Ammon's horn (tissue), 1 donor: ENCODE measurements at places on chromosomes 3 and 15.

DNA sequence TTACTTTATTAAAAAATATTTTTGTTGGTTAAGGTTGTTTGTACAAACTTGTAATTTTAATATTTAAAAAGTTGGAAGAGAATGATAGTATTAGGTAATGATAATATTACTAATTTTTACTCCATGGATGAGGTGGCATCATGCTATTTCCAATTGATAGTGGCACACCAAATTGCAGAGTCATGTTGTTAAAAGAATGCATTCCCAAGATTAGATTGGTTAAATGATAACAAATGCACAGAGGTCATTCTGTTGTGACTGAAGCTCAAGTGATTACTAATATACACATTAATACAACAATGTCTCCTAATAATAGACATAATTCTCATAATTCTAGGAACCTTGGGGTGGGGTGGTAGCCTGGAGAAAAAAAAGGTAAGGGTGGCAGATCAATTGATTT is 73.2 kb upstream of the ZBED2 start:
- DNase-seq, result no peak

DNA sequence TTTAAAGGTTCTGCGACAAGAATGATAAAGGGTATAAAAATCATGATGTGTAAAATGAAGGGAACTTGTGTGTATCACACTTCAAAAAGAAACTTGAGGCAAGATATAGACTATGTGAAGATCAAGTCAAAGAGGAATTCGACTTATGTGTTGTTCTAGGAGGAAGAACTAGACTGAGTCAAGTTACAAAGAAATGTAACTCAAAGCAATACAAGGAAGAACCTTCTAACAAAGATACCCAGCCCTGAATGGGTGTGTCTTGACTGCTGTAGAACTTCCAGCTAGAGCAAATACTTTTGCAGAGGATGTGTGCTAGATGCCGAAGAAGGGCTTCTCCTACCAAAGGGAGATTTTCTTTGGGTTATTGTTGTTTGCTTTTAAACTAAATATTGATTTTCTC is 2.4 kb downstream of the SLC49A4 start:
- no peak for DNase-seq

GRCh38 chr3:107842940-107843339 is 247.9 kb downstream of the CD47 start:
- no peak for DNase-seq

DNA sequence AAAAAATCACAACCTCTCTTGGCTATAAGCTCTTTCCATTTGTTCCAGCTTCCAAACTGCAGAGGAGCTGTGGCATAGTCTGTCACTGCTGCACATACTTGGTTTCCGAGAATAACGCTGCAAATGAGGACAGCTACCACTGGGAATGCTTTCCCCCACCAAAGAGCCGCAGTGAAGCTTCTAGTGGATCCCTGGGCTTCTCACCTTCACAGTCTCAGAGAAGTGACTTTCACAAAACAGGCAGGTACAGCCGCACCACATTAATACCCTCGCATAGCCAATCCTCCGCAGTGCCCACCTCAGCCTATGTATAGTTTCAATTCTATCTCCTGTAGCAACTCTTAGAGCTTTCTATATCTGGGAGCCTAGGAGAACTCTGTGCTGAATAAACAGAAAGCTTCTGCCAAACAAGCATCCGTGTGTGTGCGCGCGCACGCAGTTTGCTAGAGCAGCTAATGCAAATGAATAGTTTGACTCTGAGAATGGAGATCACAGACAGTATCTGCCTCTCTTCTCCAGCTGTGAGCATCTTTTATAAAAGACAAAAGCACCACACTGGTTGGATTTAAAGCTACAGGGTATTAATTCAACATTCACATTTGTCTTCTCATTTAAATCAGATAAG is 81.9 kb upstream of the PLXND1 start:
- DNase-seq, result peak; percentile 94

DNA sequence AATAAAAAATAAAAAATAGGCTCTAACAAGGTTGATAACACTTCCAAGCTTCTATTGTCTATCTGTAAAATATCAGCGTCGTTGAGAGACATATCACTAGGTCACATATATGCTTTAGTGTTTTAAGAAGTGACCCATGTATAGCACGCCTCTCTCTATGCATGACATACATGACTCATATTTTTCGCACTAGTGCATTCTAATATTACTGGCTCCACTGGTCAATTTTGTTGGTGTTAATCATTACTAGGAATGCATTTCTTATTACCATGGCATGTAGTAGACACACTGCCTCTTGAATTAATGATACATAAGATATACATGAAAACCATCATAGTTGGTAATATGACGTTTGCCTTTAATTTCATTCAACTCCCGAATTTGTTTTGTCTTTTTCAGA is 203.1 kb downstream of the CHL1 start:
- no peak for DNase-seq

DNA sequence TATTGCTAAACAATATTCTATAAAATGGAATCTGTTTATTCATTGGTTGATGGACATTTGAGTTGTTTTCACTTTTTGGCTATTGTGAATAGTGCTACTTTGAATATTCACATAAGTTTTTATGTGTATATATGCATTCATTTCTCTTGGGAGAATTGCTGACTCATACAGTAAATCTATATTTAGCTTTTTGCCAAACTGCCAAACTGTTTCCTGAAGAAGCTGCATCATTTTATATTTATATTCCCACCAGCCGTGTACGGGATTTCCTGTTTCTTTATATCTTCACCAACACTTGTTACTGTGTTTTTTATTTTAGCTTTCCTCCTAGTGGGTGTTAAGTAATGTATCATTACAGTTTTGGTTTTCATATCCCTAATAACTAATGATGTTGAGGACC is 12.5 kb upstream of the TCAIM start:
- DNase-seq, result no peak

GRCh38 chr3:149180057-149180573 is 41.5 kb downstream of the CP start:
- DNase-seq, result peak; percentile 12

DNA sequence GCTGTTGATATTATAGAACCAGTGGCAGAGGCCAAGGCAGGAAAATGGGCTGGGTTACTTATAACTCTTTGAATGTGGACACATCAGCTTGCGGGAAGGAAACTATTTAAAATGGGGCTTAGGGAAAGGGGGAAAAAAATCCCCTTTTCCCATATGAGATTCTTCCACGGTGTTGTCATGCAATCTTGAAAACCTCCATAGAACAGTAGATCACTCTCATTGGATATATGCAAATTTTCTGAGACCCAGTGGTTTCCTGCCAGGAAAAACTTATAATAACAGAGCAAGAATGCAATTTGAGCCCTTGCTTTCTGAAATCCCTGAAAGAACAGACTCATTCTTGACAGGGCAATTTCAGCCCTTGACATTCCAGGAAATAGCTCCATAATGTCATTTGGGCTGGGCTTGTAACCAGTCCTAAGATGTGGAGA is 31.1 kb downstream of the TMEM212 start:
- DNase-seq, result no peak

DNA sequence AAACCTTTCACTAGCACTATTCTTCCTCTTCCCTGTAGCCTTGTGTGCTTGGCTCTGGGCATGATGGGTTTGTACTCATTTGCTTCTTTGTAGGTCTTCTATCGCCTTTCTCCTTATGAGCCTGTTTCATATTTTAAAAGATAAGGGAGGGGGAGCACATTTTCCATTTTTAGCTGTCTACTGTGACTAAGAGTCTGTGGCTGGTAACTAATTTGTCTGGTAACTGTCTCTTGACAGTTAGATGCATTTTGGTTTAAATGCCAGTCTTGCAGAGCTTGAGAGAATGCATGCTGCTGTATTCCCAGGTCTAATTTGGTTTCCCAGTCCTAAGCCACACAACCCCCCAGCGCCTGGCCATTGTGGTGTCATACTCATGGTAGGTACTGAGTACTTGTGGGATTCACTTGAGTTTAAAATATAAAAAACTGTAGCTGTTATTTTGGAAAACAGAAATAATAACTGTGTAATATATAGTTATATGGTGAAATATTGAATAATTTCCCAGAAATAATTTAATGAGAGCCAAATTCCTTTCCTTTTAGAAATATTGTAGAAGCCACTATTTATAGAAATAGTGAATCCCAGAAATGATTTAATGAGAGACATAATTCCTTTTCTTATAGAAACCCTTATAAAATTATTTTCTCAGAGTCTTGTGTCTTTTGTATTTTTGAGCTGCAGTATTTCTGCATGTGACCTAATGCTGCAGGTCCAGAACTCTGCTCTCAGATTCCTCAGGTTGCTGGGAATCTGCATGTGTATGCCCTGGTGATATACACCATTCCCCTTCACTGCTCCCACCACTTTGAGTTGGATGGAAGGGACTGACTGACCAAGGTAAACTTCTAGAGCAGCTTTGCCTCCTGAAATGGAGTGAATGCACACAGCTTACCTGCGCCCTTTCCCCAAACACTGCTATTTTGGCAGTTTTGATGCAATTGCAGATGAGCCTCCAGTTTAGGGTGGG is 13.9 kb upstream of the GPR171 start:
- peak; percentile 8 for DNase-seq

DNA sequence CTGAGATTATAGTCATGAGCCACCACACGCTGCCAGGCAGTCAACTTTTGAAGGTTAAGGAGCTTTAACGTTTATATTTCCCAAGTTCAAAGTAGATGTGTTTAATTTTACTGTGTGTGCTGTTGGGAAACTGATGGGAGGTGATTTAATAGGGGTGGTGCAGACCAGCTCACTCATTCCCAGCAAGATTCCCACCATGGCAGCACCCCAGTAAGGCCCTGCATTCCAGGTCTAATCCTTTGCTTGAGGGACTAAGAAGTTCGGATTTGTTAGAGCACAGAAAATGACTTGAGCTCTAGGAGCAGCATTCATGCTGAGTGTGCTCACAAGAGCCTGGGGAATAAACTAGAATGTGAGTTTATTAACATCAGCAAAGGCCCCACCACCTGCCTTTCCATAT is 25.2 kb downstream of the TSEN2 start:
- DNase-seq, result no peak

DNA sequence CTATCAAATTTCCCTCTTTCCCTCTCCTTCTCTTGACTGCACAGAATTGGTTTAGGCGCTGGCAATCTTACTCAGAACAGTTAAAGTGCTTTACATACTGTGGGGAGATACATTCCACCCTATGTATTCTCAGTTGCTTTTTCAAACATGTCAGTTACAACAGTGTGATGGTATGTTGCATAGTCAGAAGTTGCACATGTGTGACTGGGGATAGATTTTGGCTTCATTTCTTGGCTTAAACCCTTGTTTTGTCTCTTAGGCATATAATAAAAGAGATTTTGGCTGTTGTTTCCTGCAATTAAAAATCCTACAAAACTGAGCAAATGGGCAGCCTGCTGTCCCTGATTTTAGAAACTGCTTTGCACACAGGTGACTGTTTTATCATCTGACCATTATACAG is 86.7 kb downstream of the PIK3R4 start:
- no peak for DNase-seq

- no peak for DNase-seq
Measured at GRCh38 chr15:32826685-32827084, 108.9 kb downstream of the GREM1 start.

DNA sequence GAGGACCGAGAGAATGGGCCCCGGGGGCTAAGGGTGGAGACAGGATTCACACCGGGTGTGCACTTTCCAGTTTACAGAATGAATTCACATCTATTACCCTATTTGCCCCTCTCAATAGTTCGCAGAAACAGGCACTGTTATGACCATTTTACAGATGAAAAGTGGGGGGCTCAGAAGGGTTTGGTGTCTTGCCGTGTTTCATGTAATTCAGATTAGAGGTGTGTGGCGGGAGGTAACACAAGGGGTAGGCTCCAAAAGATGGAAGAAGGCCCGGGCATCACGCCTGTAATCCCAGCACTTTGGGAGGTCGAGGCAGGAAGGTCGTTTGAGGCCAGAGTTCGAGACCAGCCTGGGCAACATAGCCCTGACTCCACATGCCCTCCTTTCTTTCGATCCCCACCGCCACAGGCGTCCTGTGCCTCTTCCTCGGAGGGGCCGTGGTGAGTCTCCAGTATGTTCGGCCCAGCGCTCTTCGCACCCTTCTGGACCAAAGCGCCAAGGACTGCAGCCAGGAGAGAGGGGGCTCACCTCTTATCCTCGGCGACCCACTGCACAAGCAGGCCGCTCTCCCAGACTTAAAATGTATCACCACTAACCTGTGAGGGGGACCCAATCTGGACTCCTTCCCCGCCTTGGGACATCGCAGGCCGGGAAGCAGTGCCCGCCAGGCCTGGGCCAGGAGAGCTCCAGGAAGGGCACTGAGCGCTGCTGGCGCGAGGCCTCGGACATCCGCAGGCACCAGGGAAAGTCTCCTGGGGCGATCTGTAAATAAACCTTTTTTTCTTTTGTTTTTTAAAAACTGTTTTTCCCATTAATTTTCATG is 3.4 kb downstream of the DUOXA2 start:
- no peak for DNase-seq

GRCh38 chr3:14718539-14718938 is 43.6 kb downstream of the C3orf20 start:
- no peak for DNase-seq

DNA sequence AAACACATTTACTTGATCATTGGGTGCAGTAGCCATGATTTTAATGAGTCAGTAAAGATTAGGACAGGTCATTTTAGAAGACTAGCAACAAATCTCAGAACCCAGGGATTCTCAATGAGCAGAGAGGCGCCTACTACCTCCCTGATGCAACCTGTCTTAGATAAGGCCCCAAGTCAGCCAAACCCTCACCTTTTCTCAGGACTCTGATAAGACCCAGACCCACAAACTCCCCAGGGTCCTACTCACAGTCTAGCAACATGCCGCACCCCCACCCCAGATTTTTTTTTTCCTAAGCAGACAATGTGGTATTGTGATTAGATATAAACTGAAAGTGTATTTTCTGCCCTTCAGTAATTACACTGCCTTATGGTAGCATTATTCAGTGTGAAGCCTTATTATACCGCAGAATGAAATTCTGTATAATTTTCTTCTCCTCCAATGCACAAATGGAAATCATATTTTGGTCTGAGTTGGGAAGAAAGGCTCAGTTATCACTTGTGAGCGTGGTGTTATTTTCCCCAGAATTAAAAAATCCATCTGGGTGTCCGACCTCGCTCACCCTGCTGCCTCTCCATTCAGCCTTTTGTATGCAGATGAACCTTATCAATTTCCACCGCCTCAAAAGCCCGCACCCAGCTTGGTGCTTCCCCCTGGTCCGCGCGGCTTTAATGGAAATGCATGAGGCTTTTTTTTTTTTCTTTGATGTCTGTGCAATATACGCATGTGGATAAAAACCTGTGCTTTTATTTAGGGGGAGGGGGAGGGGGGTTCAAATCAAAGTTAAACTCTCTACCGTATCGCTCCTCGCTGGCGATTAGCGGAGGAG is 122.0 kb upstream of the SOX14 start:
- DNase-seq, result no peak
